ENCODE measurements at places on chromosomes 7 and 10.

GRCh38 chr7:99033765-99034164 lies 110.1 kb downstream of the SMURF1 start:
- no peak for DNase-seq

DNA sequence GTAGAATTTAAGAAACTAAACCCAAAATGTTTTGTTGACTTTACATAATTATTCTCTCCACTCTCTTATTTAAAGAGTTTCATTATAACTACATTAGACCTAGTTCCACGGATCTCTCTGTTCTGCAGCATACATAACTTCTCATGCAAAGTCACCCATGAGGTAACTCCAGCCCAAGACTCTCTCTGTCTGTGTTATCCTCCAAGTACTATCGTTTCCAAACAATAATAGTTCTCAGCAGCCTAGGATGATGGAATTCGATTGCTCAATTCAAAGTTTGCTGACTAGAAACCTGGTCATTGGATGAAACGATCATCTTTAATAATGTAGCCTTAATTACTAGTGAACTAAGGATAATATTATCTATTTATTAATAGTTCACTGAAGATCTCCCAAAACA lies 203.1 kb upstream of the PTN start:
- DNase-seq: no peak

- DNase-seq: no peak
Observed at GRCh38 chr7:158880973-158881372, 24.6 kb downstream of the DYNC2I1 start.

DNA sequence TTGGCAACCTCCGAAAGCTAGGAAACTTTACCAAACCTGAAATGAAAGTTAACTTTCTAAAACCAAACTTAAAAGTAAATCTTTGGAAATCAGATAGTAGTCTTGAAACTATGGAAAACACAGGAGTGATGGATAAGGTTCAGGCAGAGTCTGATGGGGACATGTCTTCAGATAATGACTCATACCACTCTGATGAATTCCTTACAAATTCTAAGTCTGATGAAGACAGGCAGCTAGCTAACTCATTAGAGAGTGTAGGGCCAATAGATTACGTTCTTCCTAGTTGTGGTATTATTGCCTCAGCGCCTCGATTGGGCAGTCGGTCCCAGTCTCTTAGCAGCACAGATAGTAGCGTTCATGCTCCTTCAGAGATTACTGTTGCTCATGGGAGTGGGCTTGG lies 45.9 kb downstream of the MCMBP start:
- DNase-seq: peak; percentile 36
